ENCODE measurements at places on chromosomes 16 and 17.

GRCh38 chr17:6699997-6700947 is 12.9 kb downstream of the SLC13A5 start:
- DNase-seq = no peak

DNA sequence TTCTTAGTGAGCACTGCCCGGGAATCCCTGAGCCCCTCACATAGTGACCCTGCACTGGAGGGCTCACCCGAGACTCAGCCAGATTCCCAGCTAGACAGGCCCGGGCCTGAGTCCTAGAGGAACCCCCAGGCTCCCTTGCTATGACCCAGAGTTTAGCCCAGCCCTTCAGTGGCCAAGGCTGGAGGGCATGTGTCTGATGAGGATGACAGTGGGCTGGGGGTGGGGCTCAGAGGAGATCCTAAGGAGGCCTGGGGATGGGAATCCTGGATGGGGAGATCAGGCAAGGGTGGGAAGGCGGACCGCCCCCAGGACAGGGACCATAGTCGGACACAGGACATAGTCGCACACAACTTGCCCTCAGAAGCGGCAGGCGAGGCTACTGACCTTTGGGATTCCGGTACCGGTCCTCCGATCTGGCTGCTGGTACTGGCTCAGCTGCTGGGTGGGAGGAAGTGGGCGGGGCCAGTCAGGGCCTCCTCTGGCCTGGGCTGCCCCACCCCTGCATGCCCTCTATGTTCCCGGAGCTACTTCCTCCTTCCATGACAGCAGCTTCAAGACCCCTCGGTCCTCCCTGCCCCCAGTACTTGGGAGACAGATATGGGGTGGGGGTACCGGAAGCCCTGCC is 1.1 kb downstream of the CD79B start:
- DNase-seq = peak; percentile 29

DNA sequence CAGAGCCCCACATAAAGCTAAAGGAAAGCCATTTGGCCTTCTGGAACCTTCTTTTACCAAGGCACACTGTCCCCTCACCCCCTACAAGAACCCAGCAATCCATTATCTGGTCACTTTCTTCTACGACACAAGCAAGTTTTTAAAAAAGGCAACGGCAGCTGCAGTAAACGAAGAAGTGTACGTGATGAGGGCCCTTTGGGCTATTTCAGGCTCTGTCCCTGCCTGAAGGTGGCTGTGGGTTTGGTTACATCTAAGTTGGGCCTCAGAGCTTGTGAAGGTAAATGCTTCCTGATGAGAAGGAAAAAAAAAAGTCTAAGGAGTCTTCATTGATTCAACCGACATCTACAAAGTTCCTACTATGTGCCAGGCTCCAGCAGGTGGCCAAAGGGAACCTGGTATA is 35.4 kb downstream of the XYLT1 start:
- DNase-seq = no peak

DNA sequence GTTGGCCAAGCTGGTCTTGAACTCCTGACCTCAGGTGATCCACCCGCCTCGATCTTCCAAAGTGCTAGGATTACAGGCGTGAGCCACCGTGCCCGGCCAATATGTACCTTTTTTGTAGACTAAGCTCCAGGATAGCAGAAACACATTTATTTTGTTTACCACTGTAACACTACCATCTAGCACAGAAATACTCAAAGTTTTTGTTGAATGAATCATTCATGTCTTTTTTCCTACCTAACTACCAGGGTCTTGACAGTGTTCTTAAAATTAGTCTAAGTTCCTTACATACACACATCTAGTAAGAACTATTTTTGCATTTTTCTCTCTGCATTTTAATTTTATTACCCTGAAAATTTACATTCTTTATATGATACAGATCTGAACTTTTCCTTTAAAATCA is 44.4 kb downstream of the AKAP10 start:
- DNase-seq = no peak

GRCh38 chr17:80956321-80957190 is 35.1 kb upstream of the CHMP6 start:
- no peak for DNase-seq

GRCh38 chr17:72151565-72152386 is 31.0 kb downstream of the SOX9 start:
- no peak for DNase-seq

- no peak for DNase-seq
Observed at GRCh38 chr17:16622540-16623277, 30.9 kb downstream of the ZNF624 start.

DNA sequence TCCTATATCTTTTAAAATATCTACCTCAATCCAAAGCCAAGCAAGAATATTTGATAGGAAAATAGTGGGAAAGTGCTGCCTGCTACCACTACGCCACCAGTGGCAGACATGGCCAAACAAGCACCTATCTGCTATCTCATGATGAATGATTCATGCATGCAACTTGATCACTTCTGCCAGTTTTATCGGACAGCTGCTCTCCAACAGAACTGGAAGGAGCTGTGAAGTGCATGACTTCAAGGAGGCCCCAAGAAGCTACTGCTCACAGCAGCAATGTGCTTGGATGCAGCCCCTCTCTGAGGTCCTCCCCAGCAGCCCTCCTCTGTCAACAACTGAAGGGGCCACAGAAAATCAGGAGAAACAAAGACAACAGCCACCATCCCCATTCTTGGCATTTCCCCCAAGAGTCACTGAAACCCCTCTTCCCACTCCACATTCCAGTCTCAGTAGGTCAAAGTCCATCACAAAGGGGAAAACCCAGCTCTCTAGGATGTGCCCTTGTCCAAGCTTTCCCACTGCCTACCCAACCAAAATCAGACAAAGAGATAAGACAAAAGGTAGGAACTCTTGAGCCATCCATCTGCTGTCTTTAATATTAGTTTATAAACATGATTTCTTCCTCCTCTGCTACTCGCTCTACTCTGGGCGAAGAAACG is 215.3 kb downstream of the C16orf78 start:
- no peak for DNase-seq

GRCh38 chr16:31093132-31093703 is 1.4 kb downstream of the VKORC1 start:
- DNase-seq = no peak

- DNase-seq = no peak
Observed at GRCh38 chr17:67920212-67920611, 76.1 kb downstream of the C17orf58 start.

GRCh38 chr16:1475552-1476114 is 805 bp upstream of the CLCN7 start:
- DNase-seq = no peak

GRCh38 chr17:35726953-35727460 is 4.4 kb upstream of the RASL10B start:
- no peak for DNase-seq

GRCh38 chr17:44555099-44555498 is 2.2 kb upstream of the FZD2 start:
- DNase-seq = no peak

- DNase-seq = peak; percentile 39
Observed at GRCh38 chr17:82370471-82371332, 863 bp upstream of the UTS2R start.

DNA sequence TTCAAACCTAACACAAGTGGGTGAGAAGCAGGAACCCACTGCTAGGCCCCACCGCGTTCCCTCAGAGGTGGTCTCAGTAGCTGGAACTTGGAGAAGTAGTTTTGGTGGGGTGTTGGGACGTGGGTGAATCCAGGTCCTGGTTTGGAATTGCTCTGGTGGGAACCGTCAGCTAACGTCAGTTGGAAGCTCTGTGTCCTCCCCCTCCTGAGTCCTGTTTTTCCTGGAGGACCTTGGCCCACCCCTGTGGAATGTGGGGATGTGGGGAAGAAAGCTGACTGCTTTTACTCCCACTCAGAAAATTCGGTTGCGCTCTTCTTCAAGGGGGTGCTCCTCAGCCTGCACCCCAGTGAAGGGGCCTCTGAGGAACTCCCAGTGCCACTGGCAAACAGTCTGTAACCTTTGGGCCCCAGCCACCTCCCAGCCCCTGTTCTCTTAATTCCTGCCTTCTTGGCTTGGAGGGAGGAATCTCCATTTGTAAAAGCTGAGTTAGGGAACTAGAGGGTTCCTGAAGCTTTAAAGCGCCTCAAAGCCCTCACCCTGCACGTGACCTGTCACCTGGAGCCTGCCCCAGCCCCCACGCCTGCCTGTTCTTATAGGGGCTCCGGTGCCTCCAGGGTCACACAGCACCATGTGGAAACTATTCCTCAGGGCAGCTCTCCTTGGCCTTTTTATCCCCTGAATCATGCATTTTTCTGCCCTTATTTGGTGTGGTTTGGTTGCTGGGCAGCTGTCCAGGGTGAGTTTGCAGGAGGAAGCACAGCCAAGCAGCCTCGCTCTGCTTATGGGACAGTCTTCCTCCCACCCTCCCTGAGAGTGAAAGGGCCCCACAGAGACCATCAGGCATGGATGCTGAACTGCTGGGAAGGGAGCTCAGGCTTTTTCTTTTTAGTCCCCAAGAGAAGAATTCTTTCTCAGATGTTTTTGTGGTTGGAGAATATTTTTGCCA is 16.2 kb upstream of the NAGLU start:
- no peak for DNase-seq

DNA sequence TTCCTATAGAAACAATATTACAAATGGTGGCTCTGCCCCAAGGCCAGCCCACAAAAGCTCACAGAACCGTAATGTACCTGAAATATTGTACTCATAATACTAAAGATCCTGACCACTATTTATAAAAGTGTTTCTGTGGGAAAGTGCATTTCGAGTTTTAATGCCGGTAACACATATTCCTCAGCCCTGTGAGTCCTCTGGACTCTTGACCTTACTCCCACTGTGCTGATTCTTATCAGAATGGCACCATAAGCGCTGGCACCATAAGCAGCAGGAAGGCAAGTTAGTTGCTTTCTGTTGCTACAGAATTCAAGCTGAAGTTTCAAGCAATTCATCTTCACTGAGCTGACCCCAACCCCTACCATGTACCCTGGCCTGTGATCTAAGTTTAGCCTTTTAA is 36.4 kb upstream of the MED13 start:
- DNase-seq = no peak

GRCh38 chr16:73043828-73044467 is 4.0 kb downstream of the ZFHX3 start:
- no peak for DNase-seq

DNA sequence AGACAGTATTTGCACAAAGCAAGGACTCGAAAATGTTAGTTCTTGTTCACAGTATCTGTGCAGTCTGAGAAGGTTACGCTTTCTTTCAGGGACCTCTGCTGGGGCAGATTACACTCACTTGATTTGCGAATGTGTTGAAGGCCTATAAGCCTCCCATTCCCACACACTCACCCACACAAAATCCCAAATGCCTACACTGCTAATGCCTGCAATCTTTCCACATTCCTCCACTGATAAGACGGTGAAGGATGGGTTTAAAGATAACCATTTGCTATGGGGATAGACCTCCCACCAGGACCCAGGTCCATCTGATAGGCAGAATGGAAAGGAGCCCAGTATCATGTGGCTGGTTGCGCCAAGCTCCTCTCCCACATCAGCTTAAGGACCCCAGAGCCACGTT is 394.9 kb upstream of the SALL1 start:
- DNase-seq = no peak

DNA sequence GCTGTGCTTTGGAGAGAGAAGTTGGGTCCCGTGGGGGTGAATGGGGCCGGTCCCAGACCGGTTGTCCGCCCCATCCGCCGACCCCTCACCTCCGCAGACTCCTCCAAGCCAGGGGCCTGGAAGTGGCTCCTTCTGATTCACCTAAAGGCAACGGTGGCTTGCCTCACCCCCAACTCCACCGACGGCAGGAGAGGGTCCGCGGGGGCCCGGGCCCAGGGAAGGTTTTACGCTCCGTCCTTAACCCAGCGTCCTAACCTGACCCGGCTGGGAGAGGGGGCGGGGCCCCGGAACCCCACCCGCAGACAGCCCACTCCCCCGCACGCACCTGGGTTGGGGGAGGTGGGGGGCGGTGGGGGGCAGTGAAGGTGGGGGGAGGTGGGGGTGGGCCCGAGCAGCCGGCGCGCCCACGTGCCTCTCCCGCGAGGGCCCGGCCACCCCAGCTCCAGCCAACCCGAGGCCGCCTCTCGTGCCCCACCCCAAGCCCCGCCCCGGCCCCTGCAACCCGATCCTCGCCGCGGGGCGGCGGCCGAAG is 12.7 kb upstream of the CD300A start:
- peak; percentile 32 for DNase-seq

Measured in stimulated activated CD4-positive, alpha-beta T cell treated with anti-CD3 and anti-CD28 coated beads, Interleukin-2, amount 100 ng/mL, for 4 hours (primary cell).